ENCODE measurements at places on chromosomes 1 and 21.

DNA sequence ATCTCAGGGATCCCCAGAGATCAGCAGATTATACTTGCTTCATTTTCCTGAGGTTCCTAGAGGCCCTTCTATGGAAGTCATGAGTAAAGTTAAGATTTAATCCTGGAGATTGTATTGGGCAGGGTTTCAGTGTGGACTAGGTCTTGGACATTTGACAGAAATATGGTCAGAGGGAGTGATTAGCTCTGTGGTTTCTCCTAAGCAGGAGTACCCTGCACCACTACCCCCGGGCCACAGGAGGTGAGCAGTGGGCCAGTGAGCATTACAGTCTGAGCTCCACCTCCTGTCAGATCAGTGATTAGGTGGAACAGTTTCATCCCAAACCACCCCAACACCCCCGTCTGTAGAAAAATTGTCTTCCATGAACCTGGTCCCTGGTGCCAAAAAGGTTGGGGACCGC, 43.2 kb downstream of the PHACTR4 start:
- no peak for DNase-seq

- peak; percentile 74 for DNase-seq
Measured at GRCh38 chr1:52210044-52210443, 68.2 kb downstream of the ZFYVE9 start.

- no peak for DNase-seq
Measured at GRCh38 chr1:3773572-3774275, 1.2 kb downstream of the SMIM1 start.

- no peak for DNase-seq
Measured at GRCh38 chr1:88311907-88312306, 372.2 kb upstream of the PKN2 start.

- no peak for DNase-seq
Measured at GRCh38 chr1:153612755-153613331, at the start of gene S100A16. Gene S100A16, minus strand, starts transcription at chr1:153613137. Its CDS starts 4,986 bp downstream, at chr1:153608151.

- DNase-seq, result no peak
Measured at GRCh38 chr1:88016947-88017346, 667.1 kb upstream of the PKN2 start.

DNA sequence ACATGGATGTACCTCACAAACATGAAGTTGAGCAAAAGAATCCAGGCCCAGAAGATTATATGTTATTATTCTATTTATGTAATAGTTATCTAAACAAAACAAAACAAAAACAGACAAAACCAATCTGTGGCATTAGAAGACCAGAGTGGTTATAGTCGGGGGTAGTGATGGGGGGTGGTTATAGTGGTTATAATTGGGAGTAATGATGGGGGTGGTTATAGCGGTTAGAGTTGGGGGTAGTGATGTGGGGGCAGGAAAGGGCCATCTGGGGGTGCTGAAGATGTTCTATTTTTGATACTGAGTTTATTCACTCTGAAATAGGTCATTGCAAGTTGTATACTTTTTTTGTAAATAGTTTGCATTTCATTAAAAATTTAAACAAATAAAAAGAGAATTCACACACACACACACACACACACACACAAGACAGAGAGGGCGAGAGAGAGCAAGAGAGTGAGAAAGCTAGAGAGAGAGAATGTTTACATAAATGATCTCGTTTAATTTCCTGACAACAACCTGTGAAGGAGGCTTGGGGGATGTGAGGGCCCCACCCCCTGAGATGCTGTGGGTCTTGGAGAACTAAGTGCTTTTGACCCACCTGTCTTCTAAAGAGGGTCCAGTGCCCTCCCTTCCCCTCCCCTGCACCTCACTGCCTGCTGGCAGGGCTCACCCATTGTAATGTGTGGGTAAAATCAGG, 37.4 kb downstream of the RHOU start:
- no peak for DNase-seq

DNA sequence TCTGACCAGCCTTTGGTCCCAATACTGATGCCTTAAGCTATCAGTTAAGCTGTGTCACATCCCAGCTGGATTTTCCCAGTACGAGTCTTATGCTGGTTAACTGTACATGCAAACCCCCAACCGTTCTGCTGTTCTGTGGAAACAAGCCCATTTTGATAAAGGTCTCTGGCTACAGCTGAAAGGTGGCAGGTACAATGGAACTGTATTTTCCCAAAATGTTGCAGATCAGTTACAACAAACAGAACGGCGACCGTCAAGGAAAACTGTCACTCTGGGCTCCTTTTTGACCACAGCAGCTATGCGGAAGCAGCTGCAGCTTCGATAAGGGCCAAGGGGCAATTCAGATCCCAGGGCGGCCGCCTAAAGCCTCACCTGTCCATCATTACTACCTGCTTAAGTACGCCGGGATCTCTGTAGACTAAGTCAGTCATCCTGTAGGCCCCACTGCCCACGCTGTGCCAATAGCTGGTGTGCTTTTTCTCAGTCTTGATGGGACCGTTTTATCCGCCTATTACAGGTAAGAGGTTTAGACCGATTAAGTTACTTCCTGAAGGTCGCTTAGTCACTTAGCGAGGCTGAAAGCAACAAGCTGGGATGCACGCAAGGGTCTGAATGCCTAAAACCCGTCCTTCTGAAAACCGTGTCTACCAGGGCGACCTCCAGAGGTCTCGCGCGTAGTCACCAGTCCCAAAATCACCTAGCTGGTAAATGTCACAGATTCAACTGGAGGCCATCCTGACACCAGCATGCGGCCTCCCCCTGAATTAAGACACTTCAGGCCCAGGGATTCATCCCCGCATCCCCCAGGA, 11.1 kb upstream of the RAB42 start:
- DNase-seq, result peak; percentile 79

- no peak for DNase-seq
Measured at GRCh38 chr1:162612606-162613400, 19.5 kb upstream of the DDR2 start.

DNA sequence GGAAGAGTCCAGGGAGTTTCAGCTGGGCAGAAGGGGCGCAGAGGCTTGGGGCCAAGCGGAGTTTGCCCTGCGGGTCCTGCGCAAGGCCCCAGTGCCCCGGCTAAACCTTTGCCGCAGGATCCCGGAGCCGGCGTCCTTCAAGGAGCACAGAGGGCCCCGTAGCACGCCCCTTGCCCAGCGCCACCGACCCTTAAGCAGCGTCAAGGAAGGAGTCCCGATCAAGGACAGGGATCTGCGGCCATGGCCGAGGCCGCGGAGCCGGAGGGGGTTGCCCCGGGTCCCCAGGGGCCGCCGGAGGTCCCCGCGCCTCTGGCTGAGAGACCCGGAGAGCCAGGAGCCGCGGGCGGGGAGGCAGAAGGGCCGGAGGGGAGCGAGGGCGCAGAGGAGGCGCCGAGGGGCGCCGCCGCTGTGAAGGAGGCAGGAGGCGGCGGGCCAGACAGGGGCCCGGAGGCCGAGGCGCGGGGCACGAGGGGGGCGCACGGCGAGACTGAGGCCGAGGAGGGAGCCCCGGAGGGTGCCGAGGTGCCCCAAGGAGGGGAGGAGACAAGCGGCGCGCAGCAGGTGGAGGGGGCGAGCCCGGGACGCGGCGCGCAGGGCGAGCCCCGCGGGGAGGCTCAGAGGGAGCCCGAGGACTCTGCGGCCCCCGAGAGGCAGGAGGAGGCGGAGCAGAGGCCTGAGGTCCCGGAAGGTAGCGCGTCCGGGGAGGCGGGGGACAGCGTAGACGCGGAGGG, 520 bp downstream of the CLIC6 start:
- DNase-seq, result no peak

DNA sequence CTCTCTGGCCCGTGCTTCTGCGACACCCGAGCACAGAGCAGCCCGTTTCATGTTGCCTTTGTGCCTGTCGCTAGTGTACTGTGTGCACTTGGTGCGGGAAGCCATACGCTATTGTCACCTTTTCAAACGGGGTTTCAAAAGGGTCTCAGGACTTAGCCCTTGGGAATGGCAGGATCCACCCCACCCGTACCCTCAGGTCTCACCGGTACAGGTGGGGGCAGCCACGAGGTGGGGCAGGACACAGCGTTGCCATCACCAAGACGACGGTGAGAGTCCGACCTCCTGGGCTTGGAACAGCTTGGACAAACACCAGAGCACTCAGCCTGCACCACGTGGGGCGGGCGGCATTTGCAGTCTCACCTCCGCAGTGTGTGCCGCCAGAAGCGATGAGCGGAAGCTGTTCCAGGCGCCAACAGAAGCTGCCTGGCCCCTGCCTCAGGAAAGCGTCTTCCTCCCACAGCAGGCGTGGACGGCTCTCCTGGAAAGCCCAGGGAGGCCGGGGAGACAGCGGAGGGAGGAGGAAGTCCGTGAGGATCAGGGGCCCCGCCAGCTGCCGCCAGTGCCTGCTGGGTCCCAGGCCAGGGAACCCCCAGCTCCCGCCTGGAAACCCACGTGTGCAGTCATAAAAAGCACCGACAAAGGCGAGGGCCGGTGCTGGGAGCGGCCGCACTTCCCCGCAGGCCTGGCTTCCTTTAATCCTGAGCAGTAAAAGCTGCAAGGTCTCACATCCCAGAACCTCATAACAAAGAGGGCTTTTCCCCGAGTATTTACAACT, 131.3 kb upstream of the ARHGEF16 start:
- no peak for DNase-seq

- DNase-seq, result no peak
Measured at GRCh38 chr1:151060007-151060656, at the start of gene MLLT11. Gene MLLT11, plus strand, starts transcription at chr1:151060397. Its CDS starts 6,828 bp downstream, at chr1:151067225.

GRCh38 chr1:239164451-239165180, 221.8 kb upstream of the CHRM3 start:
- DNase-seq, result no peak

DNA sequence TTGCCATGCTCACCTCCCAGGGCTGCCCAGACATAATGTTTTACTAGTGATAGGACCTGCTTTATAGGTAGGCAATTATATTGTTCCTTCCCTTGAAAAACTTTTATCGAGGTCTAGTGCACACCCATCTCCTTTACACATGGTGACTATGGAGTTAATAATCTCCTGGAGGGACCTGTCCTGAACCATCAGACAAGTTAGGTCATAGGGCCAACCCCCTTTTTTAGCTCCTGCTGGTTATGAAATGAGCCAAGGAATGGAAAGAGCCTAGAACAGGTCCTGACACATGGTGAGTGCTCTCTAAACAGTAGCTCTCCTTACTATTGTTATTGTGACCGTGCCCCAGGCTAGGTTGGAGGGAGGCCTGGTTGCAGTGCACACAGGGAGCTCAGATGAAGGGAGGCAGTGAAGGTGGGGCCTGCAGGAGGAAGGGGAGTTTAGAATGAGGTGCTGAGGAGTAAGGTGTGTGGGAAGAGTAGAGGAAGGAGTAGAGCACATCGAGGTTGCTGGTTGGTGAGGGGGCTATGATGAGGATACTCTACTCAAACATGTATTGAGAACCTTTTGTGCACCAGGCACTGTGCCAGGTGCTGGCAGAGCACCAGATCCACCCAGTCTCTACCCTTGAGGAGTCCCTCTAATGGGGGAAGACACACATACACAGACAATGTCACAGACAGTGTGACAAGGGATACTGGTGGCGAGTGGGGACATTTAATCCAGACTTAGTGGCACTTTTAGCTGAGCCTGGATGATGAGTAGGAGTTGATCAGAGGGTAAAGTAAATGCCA, 14.1 kb upstream of the LMNA start:
- DNase-seq, result no peak

Measured in keratinocyte (primary cell).